Naive thymus-derived CD4-positive, alpha-beta T cell (primary cell): ENCODE measurements at places on chromosomes 7 and 10.

DNA sequence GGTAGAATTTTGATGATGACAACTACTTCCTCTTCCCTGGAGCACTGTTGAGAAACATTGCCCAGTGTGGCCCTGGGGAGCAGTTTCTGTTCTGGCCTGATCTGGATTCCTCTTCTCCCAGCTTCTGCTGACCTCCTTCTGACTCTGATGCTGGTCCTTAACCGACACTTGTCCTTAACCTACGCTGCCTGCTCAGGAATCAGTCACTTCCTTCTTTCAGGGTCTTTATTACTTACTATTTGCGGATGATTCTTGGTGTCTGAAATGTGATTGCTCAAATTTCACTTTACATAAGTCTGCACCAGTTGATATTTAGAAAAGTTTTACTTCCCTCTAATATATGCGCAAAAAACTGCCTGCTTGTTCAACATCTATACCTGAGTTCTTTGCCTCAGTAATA is 164.1 kb downstream of the PTEN start:
- no peak for DNase-seq

- no peak for DNase-seq
Measured at GRCh38 chr10:21315645-21316220, 209.7 kb downstream of the SKIDA1 start.

GRCh38 chr10:35992107-35992506 is 350.0 kb upstream of the FZD8 start:
- no peak for DNase-seq

GRCh38 chr7:115127399-115128021 is 205.6 kb downstream of the MDFIC start:
- DNase-seq, result no peak

DNA sequence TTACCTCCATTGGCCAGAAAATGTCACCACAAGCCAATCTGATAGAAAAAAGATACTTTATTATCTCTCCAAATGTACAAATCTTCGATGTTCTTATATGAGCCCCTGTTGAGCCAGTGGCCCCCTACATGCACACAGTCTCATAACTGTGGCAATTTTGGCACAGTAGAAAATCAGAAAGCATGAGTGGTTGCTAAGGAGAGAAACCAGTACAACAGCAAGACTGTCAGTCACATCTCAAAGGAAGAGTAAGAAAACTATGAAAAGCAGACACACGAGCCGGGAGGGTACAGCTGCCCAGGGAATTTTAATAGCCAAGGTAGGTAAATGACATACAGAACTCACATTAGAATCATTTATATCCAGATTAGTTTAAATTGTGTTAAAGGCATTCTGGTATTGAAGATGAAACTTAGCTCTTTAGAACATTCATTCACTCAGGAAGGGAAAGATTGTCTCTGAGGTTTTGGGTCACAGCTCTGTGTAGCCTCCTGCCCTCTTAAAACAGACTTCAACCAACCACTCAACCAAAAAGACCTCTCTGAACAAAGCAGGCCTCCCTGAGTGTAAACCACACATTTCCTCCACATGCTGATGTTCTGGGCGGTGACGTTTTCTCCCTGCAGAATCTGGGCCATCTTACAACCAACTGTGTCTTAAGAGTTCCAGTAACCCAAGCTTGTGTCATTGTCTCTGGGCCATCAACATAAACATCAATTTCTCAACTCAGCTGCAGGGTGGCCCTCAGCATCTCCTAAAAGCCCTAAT is 80.8 kb upstream of the ADAM12 start:
- DNase-seq, result no peak

DNA sequence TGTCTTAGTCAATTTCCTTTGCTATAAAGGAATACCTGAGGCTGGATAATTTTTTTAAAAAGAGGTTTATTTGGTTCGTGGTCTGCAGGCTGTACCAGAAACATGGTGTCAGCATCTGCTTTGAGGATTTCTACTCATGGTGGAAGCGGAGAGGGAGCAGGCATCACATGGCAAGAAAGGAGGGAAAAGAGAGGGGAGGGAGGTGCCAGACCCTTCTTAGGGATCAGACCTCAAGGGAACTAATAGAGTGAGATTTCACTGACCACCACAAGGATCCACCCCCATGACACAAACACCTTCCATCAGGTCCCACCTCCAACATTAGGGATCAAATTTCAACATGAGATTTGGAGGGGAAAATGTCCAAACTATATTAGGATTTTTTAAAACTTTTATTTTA is 27.0 kb upstream of the AKR1B10 start:
- DNase-seq, result no peak

DNA sequence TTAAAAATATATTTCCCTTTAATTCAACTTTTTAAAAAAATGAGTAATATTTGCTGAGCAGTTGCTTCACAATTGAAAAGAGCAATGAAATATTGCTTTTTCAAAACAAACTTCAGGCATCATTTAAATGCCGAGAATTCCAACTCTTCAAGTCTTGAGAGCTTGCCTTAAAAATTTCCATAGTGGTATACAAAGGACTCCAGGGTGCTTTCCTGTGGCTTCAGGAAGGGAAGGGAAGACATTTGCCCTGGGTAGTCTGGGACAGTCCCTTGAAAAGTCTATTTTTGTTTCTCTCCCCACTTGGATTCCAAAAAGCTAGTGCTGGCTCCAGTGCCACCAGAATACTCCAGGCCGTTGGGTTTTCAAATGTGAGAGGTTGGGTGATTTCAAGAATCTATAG is 71.7 kb downstream of the HYCC1 start:
- DNase-seq, result no peak

GRCh38 chr7:98687111-98687751 is 70.1 kb downstream of the NPTX2 start:
- no peak for DNase-seq
